CD4-positive, alpha-beta T cell treated with Interleukin-1 beta for 1 hour (primary cell): ENCODE measurements at places on chromosomes 5 and 9.

GRCh38 chr9:20512106-20512505, 110.2 kb downstream of the MLLT3 start:
- no peak for DNase-seq

- no peak for DNase-seq
Observed at GRCh38 chr9:121921444-121921843, 171.7 kb downstream of the TTLL11 start.

DNA sequence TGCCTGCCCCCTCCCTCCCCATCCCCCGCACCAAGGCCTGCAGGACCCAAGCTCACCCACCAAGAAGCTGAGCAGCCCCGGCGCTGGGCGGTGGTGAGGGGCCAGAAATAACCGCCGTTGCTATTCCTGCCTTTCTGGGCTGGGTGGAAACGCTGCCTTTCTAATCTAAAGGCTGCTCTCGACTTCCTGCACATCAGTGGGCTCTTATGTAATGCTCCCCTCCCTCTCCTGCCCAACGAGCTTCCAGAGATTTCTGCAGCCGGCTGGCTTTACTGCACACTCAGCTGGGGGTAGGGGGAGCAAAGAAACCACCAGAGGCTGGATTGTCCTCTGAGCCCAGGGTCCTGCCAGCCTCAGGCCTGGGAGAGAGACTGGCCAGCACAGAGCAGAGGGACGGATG, 6.9 kb upstream of the EGR1 start:
- DNase-seq, result no peak

- no peak for DNase-seq
Observed at GRCh38 chr9:113665756-113666155, 202.2 kb downstream of the RGS3 start.

DNA sequence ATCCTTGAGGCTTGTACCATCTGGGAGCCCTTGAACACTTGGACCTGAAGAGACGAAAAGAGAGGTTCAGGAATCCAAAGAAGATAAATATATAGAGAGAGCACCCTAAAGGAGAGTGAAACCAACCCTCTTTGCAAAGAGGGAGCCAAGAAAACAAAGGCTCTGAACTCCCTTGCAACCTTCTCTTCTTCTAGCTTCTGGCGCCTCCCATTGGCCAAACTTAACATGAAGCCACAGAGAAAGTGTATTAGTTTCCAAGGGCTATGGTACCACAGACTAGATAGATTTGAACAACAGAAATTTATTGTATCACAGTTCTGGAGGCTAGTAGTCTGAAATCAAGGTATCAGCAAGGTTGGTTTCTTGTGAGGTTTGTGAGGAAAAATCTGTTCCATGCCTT, 175.1 kb downstream of the HCN1 start:
- no peak for DNase-seq

- DNase-seq, result no peak
Observed at GRCh38 chr5:160315968-160316367, 3.6 kb upstream of the CCNJL start.

GRCh38 chr5:142143878-142144277, 35.3 kb downstream of the NDFIP1 start:
- no peak for DNase-seq

DNA sequence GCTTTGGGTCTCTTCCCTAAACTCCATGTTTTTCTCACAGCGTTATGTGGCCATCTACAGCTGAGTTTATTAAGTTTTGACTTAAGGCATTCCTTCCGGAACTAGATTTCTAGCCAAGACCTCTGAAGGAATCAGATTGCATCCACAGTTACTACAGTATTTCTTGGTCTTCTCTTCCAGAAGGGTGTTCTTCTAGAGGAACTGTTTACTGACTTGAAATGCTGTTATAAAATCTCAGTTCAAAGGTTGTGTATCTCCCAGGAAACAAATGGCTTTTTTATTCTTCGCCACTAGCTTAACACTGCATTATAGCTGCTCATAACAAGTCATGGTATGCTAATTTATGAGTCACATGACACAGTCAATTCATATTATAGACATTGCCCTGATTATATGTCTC, 55.3 kb upstream of the RAD23B start:
- no peak for DNase-seq

DNA sequence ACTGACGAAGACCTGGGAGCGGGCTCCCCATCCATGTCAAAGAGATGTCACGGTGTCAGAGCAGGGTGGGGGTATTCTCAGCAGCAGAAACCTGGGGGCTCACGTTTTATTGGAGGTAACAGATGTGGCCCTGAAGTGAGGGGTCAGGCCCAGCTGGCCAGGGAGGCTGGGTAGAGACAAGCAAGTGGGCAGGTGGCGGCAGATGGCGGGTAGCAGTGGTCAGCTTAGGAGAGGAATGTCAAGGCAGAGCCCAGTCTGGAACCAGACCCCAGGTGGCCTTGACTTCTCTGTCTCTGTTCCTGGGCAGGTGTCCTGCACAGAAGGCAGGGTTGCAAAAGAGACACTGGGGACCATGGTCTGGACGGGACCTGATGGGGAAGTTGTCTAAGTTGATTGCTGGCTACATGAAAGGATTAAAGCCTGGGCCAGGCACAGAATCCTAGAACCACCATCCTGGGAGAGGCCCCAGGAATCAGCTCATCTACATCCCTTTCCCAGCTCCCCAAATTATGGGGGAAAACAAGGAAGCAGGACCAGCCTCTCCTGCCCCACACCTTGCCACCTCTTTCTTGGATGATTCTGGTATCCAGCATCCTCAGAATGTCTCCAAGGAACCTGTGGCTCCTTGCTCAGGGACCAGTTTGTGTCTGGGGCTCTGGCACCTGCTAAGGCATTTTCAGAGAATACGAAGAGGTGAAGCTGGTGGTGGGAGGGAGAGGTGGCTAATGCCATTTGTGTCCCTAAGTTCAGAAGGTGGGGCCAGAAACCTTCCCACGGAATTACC, 72.5 kb downstream of the AMBP start:
- no peak for DNase-seq

DNA sequence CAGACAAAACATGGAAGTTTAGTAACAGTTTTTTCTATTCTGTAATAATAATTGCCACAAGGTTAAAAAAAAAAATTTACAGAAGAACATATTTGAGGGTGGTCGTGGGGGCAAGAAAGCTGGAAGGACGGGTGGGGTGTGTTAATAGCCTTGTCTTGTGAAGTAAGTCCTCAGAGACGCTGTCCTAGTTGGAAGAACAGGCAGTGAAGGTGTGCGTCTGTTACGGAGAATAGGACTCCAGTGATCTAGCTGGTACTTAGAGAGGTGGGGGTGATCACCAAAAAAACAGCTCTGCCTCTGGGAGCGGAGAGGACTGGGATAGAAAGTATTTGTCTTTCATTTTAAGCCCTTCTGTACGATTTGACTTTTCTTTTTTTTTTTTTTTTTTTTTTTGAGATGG, 17.7 kb downstream of the ABL1 start:
- no peak for DNase-seq

- no peak for DNase-seq
Observed at GRCh38 chr5:110441035-110441434, 285.4 kb downstream of the TMEM232 start.

GRCh38 chr5:27011274-27011673, 27.1 kb downstream of the CDH9 start:
- no peak for DNase-seq

GRCh38 chr5:136656811-136657210, 291.5 kb upstream of the TRPC7 start:
- no peak for DNase-seq

DNA sequence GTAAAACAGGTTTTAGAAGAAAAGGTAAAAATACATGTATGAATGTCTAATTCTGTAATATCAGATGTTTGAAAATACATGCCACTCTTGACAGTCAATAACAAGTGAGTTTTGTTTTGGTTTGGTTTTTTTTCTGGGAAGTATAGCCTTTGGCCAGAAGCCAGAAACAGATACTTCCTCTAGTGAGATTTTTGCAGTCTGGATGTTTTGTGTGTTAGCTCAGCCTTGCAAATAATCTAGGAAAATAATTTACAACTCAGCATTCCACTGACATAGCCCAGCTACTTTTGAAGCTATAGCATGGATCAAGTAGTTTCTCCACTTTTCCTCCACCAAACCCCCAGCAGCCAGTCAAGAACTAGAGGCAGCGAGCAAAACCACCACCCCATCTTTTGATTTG, 56.7 kb downstream of the SLC1A1 start:
- DNase-seq, result no peak

DNA sequence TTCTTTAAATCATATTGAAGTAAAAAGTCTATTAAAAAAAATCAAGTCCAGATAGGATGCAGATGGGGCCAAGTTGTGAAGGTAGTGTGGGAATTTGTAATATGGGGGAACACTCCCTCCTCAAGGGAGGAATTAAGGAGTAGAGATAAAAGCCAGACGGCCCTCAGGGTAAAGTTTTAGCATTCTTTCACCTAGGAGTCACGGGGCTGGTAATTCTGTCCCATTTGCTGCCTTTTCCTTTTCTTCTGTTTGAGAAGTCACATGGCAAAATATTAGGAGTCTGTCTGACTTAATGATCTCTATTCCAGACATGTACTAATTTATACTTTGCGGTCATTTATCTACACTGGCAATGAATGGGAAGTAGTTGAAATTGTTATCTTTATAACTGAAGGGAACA, 61.9 kb downstream of the SNX24 start:
- no peak for DNase-seq

GRCh38 chr5:90131383-90132133, 278.0 kb downstream of the CETN3 start:
- DNase-seq, result no peak

- no peak for DNase-seq
Observed at GRCh38 chr9:3507395-3508077, 18.3 kb downstream of the RFX3 start.

DNA sequence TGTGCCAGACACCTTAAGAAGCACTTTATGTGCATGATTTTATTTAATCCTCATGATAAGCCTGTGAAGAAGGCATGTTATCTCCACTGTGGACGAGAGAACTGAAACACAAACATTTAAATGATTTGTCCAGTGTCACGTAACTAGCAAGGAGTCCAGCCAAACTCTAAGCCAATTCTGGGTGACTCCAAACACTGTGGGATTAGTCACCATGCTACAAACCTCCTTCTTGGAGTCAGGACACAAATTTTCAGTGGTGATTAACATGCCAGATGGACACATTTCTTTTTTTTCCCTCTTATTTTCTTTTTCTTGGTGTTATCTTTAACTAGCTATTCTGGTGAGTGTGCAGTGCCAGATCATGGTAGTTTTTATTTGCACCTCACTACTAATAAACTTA, 316.8 kb downstream of the NDUFS4 start:
- DNase-seq, result no peak

DNA sequence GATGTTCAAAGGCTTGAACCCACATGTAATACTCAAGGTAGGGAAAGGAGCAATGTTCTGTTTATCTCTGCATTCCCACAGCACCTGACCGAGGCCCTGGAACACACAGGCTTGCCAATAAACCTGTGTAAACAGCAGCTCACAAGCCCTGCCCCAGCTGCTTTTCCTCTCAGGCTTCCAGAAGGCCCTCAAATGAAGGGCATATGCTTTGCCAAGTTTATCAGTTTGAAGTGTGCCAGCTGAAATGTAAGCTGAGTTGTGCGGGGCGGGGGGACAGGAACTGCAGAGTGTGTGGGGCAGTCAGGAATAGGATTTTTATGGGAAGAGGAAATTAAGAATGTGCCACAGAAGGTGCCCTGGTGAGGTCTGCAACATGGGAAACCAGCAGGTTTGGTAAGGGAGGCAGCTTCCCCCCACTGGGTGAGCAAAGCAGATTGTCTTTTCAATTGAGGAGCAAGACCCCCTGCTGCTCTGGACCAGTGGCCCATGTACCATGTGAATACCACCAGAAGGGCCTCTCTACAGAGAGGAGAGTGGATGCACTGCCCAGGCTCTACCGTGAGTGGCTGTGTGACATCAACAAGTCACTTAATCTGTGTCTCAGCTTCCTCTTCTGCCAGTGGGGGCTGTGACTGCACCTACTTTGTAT, 194.8 kb downstream of the SPOCK1 start:
- DNase-seq, result no peak

GRCh38 chr5:170426149-170426767, 37.1 kb upstream of the KCNMB1 start:
- no peak for DNase-seq

- DNase-seq, result no peak
Observed at GRCh38 chr9:85941966-85942912, 1.3 kb downstream of the NAA35 start.

GRCh38 chr9:76452839-76453238, 6.1 kb upstream of the GCNT1 start:
- DNase-seq, result no peak

DNA sequence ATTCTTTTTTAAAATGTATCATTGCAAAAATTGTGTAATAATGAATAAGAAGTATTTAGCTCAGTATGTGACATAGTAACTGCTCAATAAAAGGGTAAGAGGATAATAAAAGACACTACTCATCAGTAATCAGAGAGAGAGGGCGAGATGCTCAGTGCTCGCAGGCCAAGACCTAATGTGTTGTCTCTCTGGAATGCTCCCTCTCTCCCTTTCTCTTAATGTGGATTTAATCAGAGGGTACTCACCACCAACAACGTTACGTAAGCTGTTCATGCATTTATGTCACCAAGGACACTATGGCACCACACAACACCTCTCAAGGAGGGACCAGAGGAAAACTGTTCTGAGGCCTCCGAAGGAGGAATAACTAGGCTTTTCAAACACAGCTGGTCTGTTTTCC, 42.5 kb downstream of the WHRN start:
- no peak for DNase-seq

DNA sequence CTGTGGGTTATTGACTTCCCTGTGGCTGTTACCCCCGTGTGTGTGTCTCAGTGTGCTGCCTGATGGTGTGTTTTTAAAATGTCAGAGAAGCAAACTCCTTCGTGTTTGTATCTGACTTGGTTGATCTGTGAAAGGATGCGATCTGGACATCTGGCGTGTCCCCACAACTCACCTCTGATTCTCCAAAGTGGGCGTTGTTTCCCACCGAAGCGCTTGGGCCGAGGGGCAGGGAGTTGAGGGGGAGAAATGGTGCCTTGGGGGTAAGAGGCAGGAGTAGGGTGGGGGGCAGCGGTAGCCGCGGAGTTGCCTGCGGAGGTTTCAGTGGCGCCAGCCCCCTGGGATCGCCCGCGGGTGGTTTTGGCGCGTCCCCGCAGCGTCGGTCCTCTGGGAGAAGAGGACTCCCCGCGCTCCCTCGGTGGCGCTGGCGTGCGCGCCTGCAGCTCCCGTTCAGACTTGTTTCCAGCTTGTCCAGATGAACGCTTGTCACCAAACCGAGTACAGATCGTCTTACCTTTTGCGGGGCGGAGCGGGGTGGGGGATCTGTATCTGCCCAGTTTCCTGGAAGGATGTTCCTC, 1.1 kb downstream of the MAST4 start:
- DNase-seq, result no peak

GRCh38 chr5:141303756-141304155, at the start of gene SLC25A2:
TSS of gene SLC25A2 (minus strand) at chr5:141304049. CDS start at chr5:141303865, 184 bp downstream.
- no peak for DNase-seq

DNA sequence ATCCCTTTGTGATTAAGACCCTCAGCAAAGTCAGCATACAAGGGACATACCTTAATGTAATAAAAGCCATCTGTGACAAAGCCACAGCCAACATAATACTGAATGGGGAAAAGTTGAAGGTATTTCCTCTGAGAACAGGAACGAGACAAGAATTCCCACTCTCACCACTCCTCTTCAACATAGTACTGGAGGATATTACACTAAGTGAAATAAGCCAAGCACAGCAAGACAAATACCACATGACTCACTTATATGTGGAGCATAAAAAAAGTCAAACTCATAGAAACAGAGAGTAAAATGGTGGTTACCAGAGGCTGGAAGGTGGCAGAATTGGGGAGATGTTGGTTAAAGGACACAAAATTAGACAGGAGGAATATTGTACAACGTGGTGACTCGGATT, 118.1 kb upstream of the NFIL3 start:
- DNase-seq, result no peak

GRCh38 chr5:132054697-132055440, 5.6 kb upstream of the IL3 start:
- DNase-seq, result no peak
